ENCODE measurements at places on chromosomes 6 and 20. TPM values are rescaled to one million over a fixed set of nuclear protein-coding genes. Genes with fewer than 3 reads are reported as not detected.

DNA sequence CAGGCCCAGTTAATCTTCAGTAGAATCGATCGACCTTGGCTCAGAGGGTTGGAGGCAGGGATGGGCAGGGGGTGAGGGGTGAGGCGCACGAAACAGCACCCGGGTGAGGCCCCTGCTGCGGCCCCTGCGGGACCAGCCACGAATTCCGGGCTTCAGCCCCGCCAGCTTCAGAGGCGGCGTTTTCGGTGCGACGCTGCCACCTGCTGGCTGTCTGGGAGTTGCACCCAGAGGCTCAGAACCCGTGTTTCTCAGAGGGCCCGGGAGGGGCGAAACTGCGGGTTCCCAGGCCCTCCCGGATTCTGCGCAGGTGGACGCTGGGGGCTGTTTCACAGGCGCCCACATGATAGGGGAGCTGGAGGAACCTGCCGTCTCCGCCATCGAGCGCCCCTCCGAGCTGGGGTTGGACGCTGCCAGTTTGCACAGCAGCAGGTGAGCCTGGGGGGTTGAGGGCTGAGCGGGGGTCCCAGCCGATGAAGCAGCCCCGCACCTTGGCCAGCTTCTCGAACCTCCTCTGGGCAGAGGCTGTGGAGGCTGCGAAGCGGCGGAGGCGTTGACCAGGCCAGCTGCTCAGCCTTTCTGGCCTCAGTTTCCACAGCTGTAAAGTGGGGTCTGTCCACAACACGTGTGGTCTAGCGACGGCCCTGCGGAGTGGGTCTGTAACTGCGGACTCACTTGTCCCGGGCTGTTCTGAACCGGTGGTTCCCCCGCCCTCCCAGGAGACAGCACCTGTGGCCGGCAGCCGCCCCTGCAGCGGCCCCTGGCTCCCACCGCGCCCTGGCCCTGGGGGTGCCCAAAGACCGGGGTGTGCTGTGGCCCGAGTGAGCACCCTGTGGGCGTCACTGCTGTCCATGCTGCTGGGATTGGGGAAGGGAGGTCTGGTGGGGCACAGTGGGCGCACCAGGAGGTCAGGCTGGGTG is 2.5 kb upstream of the BHLHE23 start:
- DNase-seq: peak; percentile 60

DNA sequence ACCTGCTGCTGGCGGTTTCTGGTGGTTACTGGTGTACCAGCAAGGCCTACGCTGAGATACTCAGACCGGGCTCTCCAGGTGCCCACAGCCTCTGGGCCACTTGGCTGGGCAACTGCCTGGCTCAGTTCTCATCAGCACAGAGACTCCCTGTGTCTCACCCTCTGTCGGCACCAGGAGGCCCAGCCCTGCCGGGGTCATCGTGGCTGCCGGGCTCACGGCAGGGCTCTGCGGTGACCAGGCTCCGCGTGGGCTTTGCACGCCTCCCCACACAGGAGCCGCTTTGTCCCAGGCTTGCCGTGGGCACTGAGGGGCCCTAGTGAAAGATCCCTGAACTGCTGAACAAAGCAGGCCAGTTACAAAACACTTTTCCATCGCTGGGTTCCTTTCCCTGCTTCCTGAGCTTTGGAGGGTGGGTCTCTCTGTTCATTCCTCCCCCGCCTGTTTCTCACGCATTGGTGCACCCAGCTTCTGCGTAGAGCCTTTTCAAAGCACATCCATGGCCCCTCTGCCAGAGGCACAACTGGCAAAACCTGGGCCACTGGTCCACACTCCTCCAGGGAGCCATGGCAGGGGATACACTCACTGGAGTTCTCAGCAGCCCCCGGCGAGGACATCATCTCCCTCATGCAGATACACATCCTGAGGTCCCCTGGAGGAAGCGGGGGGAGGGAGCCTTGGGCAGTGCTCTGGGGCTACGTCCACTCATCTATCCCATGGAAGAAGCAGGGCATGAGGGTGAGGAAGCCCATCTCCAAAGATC is 117.0 kb downstream of the NFATC2 start:
- DNase-seq: peak; percentile 66

DNA sequence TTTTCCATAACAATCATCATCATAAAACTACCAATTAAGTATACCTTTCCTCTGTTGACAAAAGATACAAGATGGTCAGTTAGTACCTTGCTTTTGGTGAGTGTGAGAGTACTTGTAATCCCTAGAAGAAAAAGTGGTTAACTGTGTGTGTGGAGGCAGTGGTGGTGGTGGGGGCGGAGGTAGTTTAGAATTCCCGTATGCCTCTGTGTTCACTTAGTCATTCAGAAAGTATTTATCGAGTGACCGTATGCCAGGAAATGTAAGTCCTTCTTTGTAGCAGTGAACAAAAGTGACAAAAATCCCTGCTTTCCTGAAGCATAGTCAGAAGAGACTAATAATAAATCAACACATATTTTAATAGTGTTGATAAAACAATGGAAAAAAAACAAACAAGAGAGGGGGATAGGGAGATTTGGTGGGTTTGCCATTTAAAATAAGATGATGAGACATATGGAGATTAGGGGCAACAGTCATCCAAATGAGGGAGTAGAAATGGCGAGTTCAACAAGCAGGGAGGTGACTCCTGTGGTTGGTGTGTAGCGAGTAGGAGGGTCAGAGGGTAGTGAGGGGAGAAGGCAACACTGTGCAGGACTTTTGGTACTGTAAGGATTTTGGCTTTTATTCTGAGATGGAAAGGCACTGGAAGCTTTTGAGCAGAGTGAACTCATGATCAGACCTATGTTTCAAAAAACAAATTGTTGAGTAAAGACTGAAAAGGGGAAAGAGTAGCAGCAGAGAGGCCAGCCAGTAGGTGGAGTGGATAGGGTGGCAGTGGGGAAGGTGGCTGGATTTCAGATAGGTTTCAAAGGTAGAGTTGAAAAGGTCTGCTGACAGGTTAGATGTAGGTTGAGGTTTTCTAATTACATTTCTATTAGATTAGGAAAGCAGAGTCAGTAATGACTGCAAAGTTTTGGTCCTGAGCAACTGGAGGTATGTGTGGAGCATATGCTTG is 40.3 kb upstream of the SIM1 start:
- DNase-seq: peak; percentile 69

DNA sequence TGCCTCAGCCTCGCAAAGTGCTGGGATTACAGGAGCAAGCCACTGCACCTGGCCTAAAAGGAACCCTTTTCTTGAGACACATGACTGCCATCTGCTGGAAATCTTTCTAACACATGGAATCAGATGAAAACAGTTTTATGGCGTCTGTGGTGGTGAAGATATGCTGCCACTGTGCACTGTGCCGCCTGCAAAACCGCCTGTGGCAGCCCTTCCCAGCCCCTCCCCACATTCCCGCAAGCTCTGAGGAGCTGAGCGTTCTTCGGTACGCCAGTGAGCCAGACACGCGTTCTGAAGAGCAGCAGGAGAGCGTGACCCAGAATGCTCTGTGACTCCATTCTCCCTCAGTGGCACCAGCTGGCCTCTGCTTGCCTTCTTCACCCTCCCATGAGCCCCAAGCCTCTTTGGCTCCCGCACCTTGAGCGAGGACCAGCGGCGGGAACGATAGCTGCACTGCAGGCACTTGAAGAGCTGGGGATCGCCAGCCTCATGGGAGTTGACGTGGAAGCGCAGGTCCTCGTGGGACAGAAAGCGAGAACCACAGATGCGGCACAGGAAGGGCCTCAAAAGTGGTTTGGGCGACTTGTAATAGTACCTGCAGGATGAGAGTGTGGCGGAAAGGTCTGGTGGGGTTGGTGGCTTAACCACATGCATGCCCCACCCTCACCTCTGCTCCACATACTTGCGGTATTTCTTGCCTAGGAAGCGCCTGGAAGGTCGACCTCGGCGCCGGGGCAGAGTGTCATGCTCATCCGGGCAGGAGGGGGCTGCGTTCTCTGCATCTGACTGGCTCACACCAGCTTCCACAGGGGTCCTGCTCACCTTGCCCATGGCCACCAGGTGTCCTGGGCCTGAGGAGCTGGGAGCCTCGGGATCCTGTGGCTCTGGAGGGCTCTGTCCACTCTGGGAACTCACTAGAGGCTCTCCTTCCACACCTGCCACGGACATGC is 8.7 kb downstream of the ZNF335 start:
- DNase-seq: peak; percentile 51

- peak; percentile 70 for DNase-seq
Measured at GRCh38 chr6:10413850-10414738, 780 bp downstream of the TFAP2A start.

DNA sequence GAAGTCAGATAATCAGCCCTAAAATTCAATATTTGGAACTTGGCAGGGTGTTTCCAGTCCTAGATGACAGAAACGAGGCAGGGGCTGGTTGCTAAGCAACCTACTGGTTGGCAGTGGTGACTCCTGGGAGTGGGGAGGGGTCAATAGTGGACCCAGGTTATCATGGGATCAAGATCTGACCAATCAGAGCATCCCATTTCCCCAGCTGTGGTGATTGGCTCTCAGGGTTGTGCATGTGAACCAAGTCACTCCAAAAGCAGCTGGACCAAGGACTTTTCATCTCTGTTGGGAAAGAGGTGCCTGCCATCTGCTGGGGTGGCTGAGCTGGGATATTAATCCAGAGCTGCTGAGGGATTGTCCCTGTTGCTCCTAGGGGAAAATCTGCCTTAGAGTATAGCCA is 253.4 kb downstream of the PREX1 start:
- DNase-seq: peak; percentile 33

GRCh38 chr6:44933108-44933507 is 395.0 kb upstream of the RUNX2 start:
- no peak for DNase-seq

DNA sequence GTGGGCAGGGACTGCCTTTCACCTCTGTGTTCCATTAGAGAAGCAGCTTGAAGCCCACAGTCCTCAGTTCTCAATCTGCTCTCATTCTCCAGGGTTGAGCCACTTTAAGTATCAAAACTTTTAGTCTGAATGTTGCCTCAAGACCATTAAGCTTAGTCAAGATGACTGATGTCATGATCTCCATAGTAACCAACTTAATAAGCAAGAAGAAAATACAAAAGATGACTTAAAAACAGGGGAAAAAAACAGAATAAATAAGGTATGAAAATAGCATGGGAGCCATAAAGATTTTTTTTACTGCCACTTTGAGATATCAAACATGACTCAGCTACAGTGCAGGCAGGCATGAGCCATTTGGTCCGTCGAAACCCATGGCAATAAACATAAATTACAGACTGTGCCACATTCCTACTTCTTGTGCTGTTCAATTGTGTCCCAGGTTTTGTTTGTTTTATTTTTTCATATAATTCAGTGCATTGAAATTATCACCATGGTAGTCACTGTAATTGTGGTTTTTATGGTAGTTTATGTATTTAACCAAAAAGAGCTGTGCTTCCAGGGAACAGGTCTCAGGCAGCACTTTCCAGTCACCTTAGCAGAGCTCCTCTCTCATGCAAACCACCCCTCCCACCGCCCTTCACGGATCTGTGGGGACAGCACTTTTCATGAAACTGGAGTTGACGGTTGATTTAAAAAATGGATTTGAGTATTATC is 156.5 kb upstream of the INSM1 start:
- peak; percentile 75 for DNase-seq

DNA sequence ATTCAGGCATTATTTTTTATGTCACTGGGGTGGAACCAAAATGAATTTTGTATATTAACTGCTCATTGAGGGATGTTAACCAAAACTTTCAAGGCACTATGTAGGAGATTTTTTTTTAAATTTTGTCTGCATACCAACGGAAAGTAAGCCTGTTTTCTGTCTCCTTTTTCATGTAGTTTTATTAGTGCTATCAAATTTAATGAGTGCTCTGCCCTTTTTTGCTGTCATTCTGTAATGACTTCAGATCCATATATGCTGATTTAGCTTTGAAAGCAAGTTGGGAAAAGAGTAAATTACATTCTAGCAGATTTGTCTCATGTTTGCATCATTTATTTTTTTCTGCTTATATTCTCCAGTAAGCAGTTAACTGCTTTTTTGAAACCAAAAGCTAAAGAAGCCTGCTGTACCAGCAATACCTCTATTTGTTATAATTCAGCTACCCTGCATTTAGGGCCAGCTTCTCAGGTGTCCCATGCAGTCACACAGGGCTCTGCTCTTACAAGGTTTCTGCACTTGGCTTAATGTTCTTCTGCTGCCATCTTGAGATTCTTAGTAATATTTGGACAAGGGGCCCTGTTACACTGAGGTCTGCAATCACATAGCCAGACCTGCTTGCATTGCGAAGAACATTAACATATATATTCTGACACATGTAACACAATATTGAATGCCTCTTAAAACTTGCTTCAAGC is 429.0 kb downstream of the UTRN start:
- DNase-seq: no peak

GRCh38 chr6:132136981-132137380 is 185.8 kb upstream of the CCN2 start:
- DNase-seq: peak; percentile 24

The RIMS1 gene
- total RNA-seq: not detected

The GINS1 gene
- total RNA-seq: 31.0 TPM

The ASIP gene
- not detected for total RNA-seq

The RIOK1 gene
- 11.9 TPM for total RNA-seq

Data from RPMI7951 (cell line).